Stimulated activated CD8-positive, alpha-beta memory T cell treated with anti-CD3 and anti-CD28 coated beads, Interleukin-7, amount 100 ng/mL, for 1 hour (primary cell): ENCODE measurements at places on chromosomes 12 and 14.

GRCh38 chr12:52010152-52010622 is 3.4 kb downstream of the TAMALIN start:
- DNase-seq: no peak

DNA sequence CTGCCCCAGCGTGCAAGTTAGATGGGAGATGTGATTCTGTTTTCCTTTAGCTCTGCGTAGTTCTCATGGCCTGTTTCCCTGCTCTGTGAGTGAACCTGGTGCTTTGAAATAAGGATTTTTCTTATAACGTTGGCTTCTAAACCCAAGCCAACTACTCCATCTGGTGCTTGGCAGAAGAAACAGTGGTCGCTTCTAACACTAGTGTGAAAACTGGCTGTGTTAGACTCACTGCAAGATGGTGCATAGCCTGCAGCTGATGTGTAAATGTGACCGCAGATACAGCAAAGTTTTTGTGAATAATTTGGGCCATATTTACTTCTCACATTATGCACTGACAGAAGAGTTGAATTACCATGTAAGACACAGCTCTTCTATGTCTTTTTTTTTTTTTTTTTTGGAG is 12.2 kb downstream of the GTF2H3 start:
- no peak for DNase-seq

- no peak for DNase-seq
Observed at GRCh38 chr12:63206909-63207308, 55.9 kb upstream of the AVPR1A start.

- no peak for DNase-seq
Observed at GRCh38 chr12:69908203-69908602, 83.2 kb downstream of the MYRFL start.
